Fibroblast of upper back skin (primary cell): ENCODE measurements at places on chromosomes 2 and 18.

- DNase-seq = no peak
Observed at GRCh38 chr18:57439985-57440330, 4.8 kb downstream of the ONECUT2 start.

DNA sequence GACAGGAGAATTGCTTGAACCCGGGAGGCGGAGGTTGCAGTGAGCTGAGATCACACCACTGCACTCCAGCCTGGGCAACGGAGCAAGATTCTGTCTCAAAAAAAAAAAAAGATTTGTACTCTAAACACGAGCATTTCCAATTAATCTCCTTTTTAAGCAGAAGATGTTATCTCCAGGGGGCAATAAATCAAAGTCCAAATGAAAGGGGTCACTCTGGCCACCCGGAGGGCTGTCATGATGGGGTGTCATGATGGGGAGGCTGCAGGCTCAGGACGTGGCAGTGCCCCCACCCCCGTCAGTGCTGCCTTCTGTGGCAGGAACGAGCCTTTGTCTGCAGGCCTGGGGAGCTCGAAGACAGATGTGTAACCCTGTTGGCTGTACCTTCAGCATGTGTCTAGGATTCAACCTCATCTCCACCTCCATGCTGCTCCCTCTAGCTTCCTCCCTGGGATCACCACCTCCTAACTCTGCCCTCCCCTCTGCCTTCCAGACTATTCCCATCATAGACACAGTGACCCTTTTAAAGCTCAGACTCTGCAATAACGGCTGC, 76.9 kb upstream of the YWHAQ start:
- DNase-seq = no peak

- DNase-seq = no peak
Observed at GRCh38 chr2:105771836-105772235, 27.1 kb downstream of the NCK2 start.

DNA sequence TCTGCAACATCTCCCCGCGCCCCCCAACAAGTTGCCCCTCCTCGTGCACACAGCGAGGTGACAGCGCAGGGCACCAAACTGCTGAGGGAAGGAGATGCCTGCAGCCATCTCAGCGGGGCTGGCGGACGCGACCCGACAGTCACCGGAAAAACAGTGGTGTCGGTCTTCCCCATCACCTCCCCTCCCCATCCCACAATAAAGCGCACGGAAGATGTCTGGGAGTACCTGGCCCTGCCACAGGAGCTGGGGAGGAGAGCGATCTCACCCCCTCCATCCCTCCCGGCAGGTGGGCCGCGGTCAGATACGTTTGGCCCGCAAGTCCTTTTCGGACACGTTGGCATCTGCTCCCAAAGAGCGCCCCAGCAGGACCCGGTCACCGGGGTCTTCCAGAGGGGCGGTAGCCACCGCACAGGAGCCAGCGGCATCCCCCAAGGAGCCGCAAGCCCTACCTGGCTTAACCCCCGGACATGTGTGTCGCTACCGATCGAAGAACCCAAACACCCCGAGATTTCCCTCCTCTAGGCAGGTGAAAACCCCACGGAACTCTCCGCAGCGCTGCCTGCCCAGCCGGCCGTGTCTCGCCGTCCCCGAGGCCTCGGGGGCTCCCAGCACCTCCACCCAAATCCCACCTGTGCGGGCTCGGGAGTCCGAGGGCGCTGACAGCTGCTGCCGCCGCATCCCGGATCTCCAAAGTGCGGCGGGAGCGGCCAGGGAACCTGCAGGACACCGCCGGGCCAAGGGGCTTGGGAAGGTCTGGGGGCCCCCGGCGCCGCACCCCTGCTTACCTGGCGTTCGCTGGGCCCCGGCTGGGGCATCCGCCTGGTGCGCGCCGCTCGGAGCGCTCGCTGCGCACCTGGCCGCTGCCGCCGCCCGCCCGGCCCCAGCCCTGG, 657 bp downstream of the ATP8B1 start:
- no peak for DNase-seq

- no peak for DNase-seq
Observed at GRCh38 chr2:26424221-26424620, 22.5 kb downstream of the DRC1 start.

- no peak for DNase-seq
Observed at GRCh38 chr2:221005338-221005737, 566.8 kb downstream of the EPHA4 start.

- no peak for DNase-seq
Observed at GRCh38 chr2:23091900-23092299, 293.1 kb upstream of the KLHL29 start.

GRCh38 chr18:770583-770961, 41.5 kb downstream of the YES1 start:
- DNase-seq = no peak

DNA sequence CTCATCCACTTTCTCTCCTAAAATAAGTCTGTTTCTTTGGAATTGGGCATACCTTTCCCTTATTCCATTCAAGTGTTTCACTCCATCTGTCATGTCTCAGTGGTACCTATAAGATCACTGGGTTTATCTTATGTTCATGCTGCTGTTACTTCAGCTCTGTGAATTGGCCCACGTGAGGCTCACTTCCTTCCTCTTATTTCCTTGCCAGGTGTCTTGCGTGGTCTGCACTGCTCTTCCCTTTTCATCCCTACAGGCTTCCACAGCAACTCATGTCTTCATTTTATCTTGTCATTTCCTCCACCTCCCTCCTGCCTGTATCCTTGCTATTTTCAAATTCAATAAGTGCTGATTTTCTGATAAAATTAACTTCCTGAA, 159.1 kb upstream of the ALPP start:
- no peak for DNase-seq
